ENCODE measurements at places on chromosomes 1 and 21. TPM values are rescaled to one million over a fixed set of nuclear protein-coding genes. Genes with fewer than 3 reads are reported as not detected.

WDR47 gene
- total RNA-seq, result 14.3 TPM

FTCD gene
- 0.40 TPM for total RNA-seq

ASCL5 gene
- total RNA-seq, result not detected

DNA sequence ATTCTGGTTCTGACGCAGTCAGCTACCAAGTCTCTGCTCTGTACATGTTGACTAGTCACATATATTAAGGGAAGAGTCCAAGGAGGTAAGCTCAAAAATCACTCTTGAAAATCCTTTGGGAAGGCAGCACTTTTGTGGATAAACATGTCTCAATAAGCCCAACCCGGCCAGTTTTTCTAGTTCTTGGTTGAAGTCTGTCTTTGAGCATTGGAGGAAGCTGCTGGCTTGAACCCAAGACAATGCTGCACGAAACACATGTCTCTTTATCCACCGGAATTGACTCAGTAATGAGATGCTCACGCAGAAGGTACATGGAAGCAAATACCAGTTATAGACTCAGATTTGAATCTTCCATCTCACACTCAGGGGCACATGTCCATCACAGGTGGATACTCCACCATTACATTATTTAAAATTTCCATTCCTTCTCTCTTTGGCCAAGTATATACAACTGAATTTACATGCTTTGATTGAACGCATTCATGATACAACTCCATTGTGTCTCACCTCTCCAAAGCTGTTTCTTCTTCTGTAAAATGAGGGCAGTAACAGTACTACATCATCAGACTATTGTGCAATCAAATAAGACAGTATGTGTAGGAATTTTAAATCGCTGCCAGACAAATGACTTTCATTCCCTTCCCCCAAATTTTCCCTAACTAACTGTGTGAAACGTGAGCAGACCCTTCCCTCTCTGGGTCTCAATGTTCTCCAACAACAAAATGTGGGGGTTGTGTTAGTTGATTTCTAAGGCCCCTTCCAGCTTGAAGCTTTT lies 9.6 kb upstream of the GUCA2A start:
- DNase-seq, result no peak

DNA sequence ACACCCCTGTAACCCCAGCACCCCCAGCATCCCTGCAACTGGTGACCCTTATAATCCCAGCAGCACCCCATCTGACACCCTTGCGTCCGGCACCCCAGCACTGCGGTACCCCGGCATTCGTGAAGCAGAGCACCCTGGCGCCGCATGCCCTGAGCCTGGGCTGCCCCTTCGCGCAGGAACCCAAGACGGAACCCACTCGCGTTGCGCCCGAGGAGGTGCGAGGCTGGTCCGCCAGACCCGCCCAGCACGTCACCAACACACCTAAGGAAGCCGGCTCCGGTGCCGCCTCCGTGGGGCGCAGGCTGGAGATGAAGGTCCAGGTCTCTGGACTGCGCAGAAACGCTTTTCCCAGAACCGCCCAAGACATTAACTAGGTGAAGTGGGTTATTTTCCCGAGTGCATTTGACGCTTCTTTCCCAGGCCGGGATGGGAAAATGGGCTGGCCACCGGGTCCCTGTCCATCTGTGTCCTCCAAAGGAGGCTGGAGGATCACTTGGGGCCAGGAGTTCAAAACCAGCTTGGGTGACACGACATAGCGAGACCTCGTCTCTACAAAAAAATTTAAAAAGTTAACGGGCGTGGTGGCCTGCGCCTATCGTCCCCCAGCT lies 15.9 kb upstream of the RNF187 start:
- DNase-seq, result no peak

DNA sequence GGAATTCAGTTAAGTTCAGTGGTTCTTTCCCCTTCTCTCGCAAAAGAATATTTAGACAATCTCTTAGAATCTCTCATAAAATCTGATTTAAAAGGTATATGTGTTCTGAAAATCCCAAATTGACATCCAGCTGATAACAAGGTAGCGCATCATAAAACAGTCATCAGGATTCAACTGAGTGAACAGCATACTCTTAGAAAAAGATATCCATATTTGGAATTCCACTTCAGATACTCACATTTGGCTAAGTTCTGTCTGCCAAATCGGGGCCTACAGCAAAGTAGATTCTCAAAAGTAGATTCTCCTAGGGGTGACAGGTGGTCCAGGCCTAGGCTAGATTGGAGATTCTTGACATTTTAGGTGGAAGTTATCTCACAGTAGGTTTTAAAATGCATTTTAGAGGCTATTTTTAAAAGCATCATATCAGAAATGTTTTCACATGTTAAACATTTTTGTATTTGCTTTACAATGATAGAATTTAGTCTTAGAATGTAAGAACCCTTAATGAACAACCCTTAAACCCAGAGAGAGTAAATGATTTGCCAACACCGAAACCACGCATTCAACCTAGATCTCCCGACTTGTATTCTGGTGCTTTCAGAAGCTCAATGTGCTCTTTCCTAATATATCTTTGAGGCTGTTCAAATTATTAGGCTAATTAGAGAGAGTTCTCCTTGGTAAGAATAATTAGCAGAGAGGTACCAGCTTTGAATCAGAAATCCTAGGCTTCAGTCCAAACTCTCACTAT lies 318.9 kb downstream of the LMO4 start:
- no peak for DNase-seq

Data from activated T-cell treated with anti-CD3 and anti-CD28 coated beads, Interleukin-2, amount 50 U/mL, for 4 hours (primary cell).